Activated T-cell treated with anti-CD3 and anti-CD28 coated beads for 48 hours (primary cell): ENCODE measurements at places on chromosomes 2 and 18.

GRCh38 chr2:18753722-18754121, 164.4 kb upstream of the NT5C1B start:
- no peak for DNase-seq

DNA sequence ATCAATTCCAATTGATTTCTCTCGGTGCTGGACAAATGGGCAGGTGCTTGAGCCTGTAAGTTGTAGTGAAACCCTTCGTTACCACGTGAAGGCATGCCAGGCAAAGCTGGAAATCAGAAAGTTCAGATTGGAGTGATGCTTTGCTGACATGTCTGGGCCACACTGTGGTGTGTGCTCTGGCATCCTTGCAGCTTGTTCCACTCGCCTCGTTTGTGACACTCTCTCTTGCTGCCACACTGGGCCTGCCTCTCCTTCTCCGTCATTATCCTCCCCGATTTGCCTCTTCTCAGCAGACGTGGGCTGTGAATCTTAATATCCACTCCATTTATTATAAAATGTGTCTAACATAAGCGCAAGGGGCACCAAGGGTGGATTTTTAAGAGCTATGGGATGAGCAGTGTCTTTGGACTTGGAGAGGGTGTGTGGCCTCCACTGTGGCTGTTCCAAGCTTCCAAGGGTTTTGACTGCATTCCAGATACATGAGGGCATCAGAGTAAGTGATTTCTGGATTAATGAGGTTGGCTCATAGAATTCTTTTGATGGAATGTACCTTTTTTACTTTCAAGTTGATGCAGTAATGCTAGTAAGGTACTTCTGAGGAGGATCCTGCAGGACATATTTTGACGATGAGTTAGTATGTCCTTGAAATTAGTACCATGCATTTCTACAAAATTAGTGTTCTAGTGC, 238.8 kb downstream of the TPGS2 start:
- DNase-seq: no peak

DNA sequence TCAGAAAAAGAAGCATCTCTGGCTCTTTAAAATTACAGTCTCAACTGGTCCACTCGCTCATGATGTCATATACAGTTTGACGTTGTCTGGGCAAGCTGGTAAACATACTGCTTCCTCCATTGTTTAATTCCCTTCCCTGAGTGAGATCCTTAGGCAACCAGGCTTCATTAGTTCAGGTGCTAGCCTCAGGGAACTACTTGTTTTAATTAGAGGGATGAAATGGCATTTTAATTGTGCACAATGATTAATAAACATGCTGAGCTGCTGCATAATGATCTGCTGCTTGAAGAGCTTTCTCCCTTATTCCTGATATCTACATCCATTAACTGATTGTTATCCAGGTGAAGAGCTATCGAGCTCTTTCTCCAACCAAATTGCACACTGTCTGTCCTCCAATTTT, 195.6 kb upstream of the ETAA1 start:
- no peak for DNase-seq

GRCh38 chr2:120686511-120687168, 49.0 kb upstream of the GLI2 start:
- no peak for DNase-seq

- no peak for DNase-seq
Observed at GRCh38 chr2:182827182-182827879, 39.1 kb downstream of the FRZB start.

DNA sequence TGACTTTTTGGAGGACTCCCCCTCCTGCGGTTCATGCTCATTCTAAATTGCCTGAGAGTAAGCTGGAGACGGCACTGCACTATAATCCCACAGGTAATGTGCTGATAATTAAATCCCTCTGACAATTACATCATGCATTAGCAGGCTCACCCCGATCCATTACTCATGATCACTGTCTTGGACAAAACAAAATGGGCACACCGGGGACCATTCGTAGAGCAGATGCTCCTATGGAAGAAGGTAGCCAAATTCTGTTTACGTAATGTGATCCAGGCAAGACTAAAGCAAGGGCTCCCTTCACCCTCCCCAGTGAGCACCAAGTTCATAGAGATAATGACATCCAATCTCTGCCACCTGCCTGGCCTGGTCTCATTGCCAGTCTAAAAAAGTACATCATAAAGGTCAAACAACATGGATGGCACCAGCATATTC, 657.1 kb upstream of the SOX11 start:
- DNase-seq: no peak

DNA sequence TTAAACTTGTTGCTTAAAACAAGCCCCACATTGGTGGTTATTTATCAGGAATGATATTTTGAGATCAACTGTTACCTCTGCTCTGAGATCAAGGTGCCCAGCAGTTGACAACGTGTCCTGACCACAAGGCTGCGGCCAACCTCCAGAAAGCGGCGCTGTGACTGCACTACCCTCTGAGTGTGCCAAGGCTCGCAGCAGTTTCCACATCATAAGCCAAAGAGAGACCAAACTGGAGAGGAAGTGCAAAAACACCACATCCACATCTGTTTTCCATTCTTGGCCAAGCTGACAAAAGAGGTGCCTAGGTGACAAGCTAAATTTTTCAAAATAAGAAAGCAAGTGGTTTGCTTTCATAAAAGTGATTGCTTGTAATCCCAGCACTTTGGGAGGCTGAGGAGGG, 410.8 kb upstream of the POU3F3 start:
- DNase-seq: peak; percentile 4

GRCh38 chr2:43136876-43137275, 89.5 kb downstream of the ZFP36L2 start:
- DNase-seq: peak; percentile 66

DNA sequence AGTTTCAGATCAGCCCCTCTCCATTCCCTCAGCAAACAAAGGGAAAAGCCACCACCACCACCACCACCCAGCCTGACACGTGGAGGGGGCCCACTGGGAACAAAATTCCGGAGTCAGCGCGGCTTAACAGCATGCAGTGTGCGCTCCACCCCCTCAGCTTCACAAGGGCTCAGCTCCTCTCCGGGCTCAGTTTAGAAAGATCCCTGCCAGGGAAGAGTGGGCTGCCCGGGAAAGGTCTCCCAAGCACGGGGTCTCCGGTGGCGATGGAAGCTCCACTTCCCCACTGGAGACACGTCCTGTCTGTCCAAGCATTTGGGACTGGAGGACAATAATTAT, 55.7 kb downstream of the SNORC start:
- DNase-seq: no peak

- no peak for DNase-seq
Observed at GRCh38 chr2:69452687-69453086, 15.5 kb upstream of the NFU1 start.

DNA sequence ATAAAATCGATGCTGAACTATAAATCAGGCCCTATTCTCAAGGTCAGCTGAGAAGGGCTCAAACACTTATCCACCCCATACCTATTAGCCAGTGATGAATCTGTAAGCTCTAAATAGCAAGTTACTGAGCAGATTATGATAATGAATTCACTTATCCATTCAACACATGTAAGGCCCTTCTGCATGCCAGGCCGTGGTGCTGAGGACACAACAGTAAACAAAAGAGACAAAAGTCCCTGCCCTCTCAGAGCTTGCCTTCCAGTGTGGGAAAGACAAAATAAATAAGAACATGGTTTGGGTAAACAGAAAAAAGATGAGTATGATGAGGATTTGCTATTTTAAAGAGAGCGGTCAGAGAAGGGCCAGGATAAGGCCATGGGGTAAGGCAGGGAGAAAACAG, 11.7 kb downstream of the TTC32 start:
- no peak for DNase-seq

GRCh38 chr2:37928377-37928776, 3.3 kb downstream of the RMDN2 start:
- DNase-seq: no peak

GRCh38 chr2:98702127-98702802, 28.7 kb downstream of the MGAT4A start:
- DNase-seq: no peak

DNA sequence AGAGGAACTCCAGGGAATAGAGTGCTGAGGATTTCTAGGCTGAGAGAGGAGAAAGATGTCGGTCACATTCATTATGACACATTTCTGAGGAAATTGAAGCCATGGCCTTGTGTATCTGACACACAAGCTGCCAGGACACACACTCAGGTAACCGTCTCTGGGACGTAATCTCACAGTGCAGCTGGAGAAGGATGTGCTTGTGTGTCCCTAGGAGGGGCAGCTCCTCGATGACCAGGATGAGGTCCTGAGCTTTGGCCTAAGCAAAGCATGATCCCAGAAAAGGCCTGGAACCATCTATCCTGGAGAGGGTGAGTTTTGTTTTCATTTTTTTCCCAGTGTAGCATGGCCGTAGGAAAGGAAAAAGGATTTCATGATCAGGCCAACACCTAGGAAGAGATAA, 102.2 kb downstream of the CAPN13 start:
- DNase-seq: no peak

DNA sequence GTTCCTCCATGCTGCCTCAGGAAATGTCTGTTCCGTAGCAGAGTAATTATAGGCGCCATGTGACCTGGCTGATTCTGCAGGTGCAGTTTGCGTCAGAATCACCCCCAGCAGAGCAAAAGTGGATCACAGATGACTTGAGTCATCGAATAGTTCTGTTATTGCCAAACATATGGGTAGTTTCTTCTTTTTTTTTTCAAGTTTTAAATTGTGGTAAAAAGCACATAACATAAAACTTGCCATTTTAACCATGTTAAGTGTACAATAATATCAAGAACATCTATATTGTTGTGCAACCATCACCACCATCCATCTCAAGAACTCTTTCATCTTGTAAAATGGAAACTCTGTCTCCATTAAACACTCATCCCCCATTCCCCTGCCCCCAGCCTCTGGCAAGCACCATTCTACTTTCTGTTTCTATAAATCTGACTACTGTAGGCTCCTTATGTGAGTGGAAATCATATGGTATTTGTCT, 177.7 kb upstream of the TWIST2 start:
- peak; percentile 23 for DNase-seq

GRCh38 chr2:86195808-86196387, 636 bp upstream of the IMMT start:
- no peak for DNase-seq

DNA sequence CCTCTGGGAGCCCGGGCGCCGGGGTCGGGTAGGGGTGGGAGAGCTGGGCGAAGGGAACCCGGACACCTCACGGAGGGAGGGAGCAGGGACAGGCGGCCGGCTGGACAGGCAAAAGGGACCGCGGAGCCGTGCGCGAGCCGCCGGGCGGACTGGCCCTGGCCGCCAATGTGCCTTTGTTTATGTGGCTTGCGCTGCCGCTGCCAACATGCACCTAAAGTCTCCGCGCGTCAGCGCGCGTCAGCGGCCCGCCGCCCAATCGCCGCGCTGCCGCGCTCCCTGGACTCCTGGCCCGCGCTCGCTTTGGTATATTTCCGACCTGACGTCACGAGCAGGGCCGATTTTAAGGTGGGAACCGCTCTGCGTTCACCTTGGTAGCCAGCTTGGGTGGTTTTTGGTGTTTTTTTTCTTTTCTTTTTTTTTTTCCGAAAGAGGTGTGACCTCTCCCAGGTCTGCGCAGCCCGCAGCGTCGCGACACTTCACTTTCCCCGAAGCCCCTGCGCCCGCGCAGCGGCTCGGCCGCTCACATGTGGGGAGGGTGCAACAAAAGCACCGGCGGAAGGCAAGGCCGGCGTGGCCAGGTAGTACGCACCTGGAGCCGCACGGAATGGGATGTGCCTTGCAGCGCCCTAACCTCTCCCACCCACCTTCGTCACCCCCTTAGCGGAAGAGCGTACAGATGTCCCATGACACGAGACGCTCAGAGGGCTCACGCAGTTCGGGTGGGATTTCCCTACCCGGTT, at the start of gene NR4A2:
NR4A2 (minus strand) TSS at position 188 of the 740 bp plus-strand sequence. CDS start 2,535 bp downstream, outside the sequence.
- DNase-seq: peak; percentile 85

- no peak for DNase-seq
Observed at GRCh38 chr2:55620123-55620779, 2.8 kb upstream of the PPP4R3B start.

- DNase-seq: no peak
Observed at GRCh38 chr2:238938401-238939055, 90.6 kb downstream of the TWIST2 start.

- no peak for DNase-seq
Observed at GRCh38 chr2:215878476-215879063, 134.8 kb downstream of the MREG start.

DNA sequence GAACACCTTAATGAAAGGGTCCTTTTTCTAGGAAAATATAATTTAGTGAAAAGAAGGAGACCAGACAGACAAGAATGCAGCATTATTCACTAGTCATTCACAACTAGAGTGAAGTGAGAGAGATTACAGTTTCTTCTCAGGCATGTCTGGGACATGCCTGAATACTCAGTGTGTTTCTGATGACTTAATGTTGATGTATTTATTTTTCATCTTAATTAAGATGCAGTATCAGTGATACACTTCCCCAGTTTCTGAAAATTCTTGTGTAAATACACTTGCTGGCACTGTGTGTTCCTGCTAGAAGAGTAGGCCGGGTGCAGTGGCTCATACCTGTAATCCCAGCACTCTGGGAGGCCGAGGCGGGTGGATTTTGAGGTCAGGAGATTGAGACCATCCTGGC, 143.6 kb downstream of the MYO3B start:
- DNase-seq: no peak

DNA sequence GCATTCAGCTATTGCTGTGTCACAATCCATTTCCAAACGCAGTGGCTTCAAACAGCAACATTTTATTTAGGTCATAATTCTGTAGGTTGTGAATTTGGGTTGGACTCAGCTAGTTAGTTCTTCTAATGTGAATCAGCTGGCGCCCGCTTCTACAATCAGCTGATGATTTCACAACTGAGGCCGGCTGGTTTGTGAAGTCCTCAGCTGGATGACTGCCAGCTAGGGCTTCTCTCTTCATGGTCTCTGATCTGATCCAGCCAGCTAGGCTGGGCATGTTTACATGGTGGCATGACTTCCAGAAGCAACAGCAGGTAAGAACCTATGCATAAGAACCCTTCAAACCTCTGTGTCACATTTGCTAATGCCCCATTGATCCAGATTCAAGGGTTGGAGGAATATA, 172.0 kb downstream of the SLC4A10 start:
- DNase-seq: no peak

DNA sequence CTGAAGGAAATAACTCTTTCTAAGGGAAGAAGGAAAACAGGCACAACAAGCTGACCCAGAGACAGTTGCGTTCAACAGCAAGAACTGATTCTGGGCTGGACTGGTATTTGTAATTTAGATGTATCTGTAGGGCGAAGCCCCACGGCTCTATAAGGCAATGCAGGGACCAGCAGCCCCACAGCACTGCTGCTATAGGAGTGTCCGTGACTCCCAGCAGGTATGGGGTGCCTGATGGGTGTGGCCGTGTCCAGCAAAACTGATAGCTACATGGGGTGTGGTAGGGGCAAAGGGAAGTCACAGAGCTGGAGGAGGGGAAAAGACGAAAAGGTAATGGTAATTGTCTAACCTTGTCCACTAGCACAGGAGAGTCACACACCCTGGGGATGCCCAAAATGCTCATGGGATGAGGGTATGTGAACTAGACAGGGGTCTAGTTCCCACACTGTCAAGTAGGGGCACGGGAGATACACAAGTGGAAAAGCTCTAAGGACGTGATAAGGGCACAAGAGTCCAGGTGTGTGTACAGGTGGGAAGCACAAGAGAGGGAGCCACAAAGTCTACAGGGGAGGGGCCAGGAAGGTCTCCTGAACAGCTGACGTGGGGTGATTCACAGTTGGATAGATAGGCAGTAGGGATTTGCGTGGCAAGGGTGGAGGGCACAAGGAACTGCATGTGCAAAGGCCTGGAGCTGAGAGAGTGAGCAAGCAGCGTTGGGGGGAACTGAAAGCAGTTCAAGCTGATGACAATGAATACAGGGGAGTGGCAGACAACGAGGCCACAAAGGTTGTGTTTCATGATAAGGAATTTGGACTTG, 48.5 kb upstream of the ASPRV1 start:
- DNase-seq: no peak

GRCh38 chr18:8657873-8658470, 47.4 kb upstream of the MTCL1 start:
- no peak for DNase-seq

GRCh38 chr2:8586457-8587051, 95.3 kb upstream of the ID2 start:
- DNase-seq: no peak
